ENCODE measurements at places on chromosomes 11 and 22. TPM values are rescaled to one million over a fixed set of nuclear protein-coding genes. Genes with fewer than 3 reads are reported as not detected.

The MMP13 gene
- total RNA-seq: not detected

The OTOG gene
- total RNA-seq: not detected

The LUZP2 gene
- 0.32 TPM for total RNA-seq

The ZP1 gene
- total RNA-seq: 0.32 TPM

The ACRV1 gene
- total RNA-seq: not detected

The TECTA gene
- 1.0 TPM for total RNA-seq

The FBXO3 gene
- total RNA-seq: 53.8 TPM
